Choroid plexus epithelial cell (primary cell): ENCODE measurements at places on chromosomes 5 and 9.

DNA sequence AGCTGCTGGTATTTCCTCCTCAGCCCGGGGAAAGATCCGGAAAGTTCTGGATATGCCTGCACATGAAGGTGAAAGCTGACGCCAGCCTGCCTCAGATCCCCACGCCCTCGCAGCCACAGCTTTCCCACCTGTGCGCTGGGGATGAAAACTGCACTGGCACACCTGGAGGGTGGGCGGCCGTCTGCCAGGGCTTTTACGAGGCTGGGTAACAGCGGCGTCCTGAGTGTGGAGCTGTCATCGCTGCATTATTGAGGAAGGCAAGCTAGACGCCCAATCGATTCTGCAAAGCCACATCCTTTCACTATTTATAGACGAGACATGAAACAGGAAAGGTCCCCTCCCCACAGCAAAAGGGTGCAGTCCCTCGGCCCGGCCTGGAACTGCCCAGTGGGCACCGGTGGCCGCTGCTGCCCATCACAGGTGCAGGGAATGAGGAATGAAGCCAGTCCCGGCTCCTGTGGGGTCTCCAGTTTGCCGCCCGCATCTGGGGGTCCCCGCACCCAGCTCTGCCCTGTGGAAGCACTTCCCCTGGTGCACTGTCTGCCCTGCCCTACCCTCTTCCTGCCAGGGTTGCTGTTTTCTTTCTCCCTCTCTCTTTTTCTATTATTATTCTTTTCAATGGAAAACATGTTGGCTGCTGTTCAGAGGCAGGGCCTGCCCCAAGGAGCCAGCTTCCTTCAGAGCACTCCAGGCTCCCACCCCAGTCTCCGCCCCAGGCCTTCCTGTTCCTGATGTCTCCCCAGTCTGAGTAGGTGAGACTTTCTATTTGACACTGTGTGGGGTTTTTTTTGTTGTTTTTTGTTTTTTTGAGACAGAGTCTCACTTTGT lies 7.0 kb downstream of the NOTCH1 start:
- no peak for DNase-seq

DNA sequence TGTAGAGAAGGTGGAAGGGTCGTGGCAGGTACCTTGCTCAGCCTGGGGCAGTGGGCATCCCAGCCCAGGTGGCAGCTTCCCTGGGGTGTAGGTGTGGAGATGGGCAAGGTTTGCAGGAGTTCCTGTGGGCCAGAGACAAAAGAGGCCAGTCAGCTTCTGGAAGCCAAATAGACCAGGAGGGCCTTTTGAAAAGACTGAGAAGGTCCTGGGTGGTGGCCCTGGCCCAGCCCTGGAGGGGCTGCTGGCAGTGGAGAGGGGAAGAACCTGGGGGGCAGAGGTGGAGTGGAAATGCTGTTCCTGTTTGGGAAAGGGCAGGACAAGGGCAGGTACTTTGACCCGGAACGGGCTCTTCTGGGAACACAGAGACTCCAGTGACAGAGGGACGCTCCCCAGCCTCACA lies 7.0 kb upstream of the IL3 start:
- no peak for DNase-seq

GRCh38 chr5:109825450-109825849 lies 135.7 kb downstream of the MAN2A1 start:
- peak; percentile 54 for DNase-seq

GRCh38 chr9:109990541-109990940 lies 210.5 kb downstream of the PALM2AKAP2 start:
- DNase-seq, result no peak

GRCh38 chr5:32022638-32023037 lies 151.5 kb downstream of the GOLPH3 start:
- DNase-seq, result no peak

DNA sequence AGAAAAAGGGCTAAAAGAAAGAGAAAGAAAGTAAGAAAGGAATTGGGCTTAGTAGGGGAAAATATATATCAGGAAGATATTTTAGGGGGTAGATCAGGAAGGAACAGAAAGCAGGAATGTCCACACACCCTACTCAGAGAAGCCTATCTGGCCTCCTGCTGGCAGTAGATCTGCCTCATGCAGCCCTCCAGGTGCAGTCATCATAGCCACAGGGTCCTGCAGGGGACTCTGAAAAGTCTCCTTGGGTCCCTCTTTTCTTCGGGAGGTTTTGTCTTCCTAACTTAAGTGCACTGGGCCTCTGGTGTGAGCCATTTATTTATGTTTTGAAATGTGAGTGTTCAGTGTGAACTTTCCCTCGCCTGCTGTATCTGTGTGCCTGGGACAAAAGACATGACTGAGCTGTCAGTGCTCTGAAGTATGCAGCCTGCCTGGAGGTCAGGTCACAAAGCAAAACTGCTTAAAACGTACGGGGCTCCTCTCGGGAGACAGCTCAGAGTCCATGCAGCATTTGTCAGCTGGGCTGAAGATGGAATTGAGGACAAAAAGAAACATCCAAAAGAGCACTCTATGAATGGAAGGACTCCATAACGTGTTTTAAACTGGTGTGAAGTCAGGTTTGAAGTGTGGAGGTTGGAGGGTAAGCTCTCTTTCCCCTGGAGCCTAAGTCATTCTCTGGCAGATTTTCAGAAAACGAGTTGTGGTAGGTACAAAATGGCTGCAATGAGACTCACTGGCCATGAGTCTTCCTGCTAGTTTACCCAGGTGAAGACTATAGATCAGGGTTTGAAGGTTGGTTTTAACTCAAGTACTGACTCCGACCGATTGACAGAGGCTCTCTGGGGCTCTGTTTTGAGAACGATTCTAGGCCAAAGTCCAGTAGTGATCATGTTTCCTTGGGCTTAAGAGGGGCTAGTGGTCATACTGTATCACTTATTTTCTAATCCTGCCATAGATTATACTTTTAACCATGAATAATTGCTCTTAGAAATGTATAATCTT lies 151.8 kb upstream of the GDNF start:
- DNase-seq, result peak; percentile 1

DNA sequence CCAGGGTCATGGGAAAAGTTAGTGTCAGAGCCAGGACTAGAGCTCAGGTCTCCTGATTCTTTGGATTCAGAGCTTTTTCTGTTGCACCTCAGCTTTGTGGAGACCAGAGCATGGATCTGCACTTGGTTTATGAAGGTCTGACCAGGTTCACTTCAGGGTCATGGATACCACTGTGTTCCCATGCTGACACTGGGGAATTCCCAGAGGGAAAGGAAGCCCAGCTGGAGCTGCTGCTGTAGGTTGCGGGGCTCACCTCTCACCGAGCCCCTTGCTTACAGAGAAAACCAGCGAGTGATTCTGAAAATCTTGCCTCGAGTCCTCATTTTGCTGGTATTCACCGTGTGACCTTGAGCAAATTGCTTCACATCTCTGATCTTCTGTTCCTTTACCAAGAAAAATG lies 83.0 kb downstream of the RGS3 start:
- peak; percentile 21 for DNase-seq
